HEK293T (cell line): ENCODE measurements at places on chromosomes 7 and 10.
A peak's percentile ranks its signal among the peaks of the same experiment; 100 is the strongest.

- no peak for DNase-seq
Measured at GRCh38 chr7:52712938-52713337, 322.5 kb upstream of the POM121L12 start.

- DNase-seq, result no peak
Measured at GRCh38 chr10:60230892-60231291, 158.8 kb downstream of the ANK3 start.

GRCh38 chr10:67261300-67261797, 335.5 kb downstream of the LRRTM3 start:
- no peak for DNase-seq

DNA sequence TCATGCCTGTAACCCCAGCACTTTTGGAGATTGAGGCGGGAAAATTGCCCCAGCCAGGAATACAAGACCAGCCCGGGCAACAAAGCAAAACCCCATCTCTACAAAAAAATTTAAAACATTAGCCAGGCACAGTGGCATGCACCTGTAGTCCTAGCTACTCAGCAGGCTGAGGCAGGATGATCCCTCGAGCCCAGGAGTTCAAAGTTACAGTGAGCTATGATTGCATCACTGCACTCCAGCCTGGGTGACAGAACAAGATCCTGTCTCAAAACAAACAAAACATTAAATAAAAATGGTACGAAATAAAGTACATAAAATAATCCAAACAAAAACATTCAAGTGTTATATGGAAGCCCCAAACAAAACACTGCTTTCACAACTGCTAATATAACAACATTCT, 125.0 kb downstream of the SNX13 start:
- DNase-seq, result no peak

GRCh38 chr10:32190890-32191491, 134.8 kb upstream of the KIF5B start:
- peak; percentile 9 for DNase-seq

GRCh38 chr7:137135654-137136350, 207.7 kb downstream of the PTN start:
- no peak for DNase-seq

DNA sequence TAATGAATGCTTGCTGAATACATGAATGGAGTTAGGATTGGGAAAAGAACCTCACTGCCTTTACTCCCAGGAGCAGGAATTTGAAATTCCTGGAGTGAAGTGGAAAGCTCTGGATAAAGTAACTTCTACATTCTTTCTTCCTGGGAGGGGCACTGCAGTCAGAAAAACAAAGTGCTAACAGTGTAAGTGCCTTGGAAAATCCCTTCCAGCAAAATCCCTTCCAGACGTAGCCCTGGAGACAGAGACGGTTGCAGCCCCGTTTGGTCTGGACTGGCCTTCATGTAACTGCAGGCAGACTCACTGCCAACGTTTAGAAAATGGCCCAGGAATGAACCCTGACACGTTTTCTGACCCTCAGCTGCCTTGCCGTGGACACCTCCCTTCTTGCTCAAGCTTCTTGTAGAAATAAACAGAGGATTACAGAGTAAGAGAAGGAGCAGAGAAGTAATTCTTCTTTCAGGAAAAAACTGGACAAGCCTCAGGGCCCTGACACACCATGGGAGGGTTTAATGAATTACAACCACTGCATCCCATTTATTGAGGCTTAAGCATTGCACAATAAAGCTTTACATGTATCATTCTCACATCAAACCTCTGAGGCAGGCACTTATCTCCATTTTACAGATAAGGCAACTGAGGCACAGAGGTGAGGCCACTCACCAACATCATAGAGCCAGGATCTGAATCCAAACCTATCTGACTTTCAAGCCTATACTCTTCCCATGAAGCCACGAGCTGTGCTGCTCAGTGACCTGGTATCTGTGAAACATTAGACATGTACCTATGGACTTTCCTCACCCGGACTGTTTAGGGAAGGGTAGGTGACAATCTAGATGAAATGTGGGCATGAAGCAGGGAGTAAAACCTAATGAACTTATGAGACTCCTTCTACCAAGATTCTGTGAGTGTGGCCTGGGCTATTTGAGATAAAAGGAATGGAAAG, 7.8 kb downstream of the ITPRIP start:
- DNase-seq, result no peak

DNA sequence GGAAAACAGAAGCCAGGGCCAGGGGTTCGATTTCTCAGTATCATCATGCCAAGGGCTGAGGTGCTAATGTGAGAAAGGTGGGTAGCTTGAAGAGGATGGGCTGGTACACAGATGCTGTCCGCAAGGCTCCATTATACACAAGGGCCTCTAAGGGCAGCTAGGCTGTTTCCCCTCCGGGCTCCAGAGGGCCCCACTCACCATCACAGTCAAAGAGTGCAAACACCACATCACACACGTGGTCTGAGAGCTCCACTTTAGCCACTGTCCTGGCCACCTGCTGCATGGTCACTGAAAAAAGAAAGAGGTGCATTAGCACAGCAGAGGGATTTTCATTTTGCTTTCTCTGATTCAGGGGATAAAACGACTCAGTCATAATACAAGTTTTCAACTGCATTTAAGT, 20.9 kb upstream of the DNAJB12 start:
- DNase-seq, result peak; percentile 15

DNA sequence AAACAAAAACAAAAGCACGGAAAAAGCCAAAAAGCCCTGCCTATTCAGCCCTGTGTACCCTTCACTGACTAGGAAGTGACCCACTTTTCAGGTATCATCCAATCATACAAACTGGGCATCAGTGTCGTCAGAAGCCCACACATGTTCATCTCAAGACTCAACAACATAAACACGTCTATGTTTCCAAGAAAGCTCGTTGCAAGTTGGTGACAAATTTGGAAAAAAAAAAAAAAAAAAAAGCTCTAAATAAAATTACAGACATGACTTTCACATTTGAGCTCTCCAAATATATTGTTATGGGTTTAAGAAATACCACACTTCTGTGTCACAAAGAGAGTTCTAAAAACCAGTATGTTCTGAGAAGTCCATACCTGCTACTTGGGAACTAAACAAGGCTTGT, 204.7 kb upstream of the KLF14 start:
- DNase-seq, result no peak

GRCh38 chr7:52794621-52795020, 240.8 kb upstream of the POM121L12 start:
- no peak for DNase-seq

DNA sequence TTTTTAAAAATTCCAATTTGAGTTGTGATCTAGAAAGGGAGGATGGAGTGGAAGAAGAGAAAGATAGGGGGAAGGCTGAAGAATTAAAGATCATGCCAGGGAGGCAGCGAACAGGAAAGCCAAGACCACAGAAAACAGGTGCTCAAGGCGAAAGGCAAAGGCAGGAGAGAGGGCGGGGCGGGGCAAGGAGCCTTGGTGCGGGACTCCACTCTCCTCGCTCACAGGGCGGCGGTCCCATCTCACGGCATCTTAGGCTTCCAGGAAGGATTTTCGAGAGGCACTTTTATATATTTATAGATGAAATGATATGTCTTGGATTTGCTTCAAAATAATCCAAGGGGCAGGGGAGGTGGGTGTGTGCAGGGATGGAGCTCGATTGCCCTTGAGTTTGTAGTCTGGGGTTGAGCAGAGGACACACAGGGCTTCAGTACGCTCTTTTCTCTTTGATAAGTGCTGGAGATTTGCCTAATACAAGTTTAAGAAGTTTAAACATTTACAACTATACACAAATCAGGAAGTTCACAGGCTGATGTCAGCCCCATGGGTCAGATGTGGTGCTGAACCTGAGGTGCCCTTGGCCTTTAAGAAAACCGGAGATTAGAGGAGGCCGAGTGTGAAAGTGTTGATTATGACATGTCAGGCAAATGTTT, 161.1 kb downstream of the PRKAG2 start:
- no peak for DNase-seq

DNA sequence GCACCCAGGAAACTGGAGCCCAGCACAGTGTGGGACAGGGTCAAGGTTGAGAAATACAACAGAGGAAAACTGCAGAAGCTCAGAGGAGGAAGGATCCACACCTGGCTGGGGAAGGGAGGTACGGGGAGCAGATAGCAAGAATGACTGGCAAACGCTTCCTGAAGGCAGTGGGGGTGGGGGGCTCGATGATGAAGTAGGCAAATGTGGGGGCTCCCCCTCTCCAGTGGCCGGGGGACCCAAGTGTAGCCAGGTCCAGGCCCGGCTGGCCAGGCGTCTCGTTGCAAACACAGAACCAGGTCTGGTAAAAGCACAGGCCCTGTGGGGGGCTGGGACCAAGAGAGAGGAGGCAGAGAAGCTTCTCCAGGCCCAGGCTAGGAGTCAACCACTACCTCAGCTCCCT, 7.7 kb downstream of the CHST15 start:
- no peak for DNase-seq

DNA sequence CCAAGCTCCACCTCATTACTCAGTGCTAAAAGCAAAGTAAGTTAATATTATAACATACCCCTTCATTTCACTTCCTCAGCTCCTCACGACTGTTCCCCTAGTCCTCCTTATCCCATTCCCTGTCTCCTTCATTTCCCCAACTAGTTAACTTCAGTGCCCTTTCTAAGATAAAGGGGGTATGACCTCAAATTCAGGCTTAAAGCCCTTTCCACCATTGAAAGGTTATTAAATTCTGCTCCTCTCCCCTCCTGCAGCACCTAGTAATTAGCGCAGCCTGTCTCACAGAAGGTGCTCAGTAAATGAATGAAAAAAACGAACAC, 1.0 kb downstream of the CRPPA start:
- no peak for DNase-seq

- no peak for DNase-seq
Measured at GRCh38 chr7:45350896-45351295, 193.3 kb downstream of the RAMP3 start.

DNA sequence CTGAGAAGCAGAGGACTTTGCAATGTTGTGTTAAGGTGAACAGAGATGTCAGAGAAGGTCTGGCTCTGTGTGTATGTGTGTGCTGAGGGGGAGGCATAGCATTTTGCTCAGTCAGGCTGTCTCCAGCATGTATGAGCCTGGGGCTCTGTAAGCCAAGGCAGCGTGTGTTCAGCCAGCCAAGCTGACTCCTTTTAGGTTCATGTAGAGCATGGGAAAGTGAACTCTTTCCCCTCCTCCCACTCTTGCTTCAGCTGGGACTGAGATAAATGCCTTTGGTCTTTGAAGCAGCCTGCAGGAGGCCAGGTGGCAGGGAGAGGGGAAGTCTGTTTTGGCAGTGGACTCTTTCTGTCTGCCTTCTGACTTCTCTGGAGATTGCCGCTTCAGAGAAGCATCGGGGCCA, 3.8 kb downstream of the SFXN2 start:
- no peak for DNase-seq

- no peak for DNase-seq
Measured at GRCh38 chr7:26097837-26098668, 53.9 kb upstream of the NFE2L3 start.

DNA sequence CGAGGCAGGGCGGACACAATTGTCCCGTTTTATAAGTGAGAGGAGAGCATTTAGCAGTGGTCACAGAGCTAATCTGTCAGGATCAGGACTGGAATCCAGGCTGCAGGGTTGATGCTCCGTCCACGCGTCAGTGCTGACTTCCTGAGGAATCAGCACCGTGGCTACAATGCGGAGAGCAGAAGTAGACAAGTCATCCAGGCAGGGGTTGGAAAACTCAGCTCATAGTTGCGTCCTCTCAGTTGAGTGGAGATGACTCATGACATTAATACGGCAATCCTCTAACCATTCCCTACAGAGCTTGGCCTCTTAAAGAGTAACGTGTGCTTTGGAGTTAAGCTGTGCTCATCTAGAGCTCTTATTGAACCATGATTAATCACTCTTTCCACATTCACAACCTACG, 17.1 kb upstream of the HTR5A start:
- DNase-seq, result no peak

DNA sequence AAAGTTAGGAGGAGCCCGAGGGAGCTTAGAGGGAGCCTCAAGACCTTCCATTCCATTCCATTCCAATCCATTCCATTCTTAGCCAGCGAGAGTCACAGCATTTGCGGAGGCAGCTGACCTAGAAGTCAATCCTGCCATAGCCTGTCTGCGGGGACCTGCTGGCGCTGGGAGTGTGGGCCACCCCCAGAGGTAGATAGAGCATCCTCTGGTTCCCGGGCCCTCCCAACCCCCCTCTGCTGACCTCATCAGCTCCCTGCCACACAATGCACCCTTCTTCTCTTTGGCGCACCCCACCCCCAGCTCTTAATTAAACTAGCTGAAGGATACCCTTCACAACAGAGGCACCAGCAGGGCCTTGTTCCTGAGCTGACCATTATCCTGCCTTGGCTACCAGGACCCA, 152.5 kb upstream of the ZMIZ1 start:
- no peak for DNase-seq

DNA sequence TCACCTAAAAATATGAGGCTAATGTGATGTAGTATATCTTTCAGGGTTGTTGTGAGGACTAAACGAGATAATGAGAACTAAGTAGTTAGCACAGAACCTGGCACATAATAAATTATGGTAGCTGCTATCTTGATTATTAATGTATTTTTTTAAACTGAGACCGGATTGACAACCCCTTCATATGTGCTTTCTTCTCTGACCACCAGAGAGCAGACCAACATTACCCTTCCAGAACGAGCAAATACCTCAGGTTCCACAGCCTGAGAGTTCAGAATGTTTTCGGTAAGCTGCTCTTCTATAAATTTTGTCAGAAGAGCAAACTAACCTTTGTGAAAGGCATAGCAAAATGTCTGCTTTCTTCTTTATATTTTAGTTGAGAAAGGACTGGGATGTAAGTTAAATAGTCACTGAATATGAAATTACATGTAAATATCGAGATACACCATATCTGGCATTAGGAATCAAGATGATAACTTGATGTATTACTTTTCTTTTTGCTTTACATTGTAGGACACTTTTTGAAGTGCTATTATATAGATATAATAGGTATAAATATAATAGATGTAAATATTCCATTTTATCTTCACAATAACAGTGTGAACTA, 13.6 kb upstream of the BPGM start:
- peak; percentile 75 for DNase-seq

- no peak for DNase-seq
Measured at GRCh38 chr7:116601426-116601825, 70.6 kb upstream of the MET start.

GRCh38 chr10:5659702-5660528, 6.5 kb downstream of the ASB13 start:
- no peak for DNase-seq

GRCh38 chr7:71486856-71487628, 355.1 kb downstream of the GALNT17 start:
- no peak for DNase-seq

DNA sequence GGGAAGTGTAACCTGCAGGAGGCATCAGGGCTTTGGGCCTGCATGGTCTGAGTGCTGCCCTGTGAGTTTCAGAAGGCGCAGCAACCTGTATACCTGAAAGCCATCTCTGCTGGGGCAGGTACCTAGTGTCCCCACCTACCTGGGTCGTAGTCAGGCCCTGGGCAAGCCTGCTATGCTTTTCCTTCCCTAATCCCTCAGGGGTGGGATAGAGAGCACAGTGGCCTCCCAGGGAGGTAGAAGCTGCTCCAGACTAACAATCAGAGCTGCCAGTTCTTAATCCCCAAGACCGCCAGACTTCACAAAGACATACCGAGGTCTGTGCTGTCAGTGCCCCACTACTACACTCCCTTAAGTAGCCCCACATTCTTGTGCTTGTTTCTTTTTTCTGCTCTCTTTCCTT, 52.0 kb downstream of the PTEN start:
- no peak for DNase-seq

GRCh38 chr10:119398996-119399395, 143.5 kb downstream of the RGS10 start:
- DNase-seq, result no peak
